ENCODE measurements at places on chromosomes 5 and 9.

DNA sequence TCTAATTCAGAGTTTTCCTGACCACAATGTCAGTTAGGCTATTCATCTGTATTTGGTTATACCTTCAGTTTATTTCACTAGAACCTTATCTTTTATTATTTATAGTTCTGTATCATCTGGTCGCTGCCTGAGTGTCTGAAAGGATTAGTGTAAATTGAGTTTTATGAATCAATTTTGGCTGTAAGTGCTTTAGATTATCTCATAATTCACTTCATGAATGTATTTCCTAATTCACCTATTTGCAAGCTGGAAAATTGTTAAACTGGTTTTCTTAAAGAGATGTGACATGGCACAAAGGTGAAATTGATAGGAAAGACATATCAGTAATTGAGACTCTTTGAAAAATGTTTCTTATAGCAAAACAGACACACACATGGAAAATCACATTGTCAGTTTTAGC lies 242.4 kb upstream of the ACO1 start:
- no peaks in the 10 kb centered on the region for H3K36me3 ChIP-seq
- H3K27ac ChIP-seq: no peak overlapping the region
- no peaks in the 10 kb centered on the region for H3K4me1 ChIP-seq
- no peaks in the 10 kb centered on the region for H3K27me3 ChIP-seq
- DNase-seq: no peak
- H3K4me3 ChIP-seq: no peak overlapping the region

DNA sequence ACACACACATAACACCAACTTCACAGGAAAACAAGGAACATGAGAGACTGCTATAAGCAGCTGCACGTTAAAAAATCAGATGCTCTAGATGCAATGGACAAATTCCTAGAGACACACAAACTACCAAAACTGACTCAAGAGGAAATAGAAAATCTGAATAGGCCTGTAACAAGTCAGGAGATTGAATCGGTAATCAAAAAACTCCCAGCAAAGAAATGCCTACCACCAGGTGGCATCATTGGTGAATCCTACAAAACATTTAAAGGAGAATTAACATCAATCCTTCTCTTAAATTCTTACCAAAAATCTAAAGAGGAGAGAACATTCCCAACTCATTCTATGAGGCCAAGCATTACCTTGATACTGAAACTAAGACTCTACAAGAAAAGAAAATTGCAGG lies 54.9 kb downstream of the NDST1 start:
- no peak overlapping the region for H3K4me3 ChIP-seq
- no peaks in the 10 kb centered on the region for H3K27me3 ChIP-seq
- peaks cover 3% of the 10 kb centered on the region for H3K4me1 ChIP-seq
- no peak for DNase-seq
- no peaks in the 10 kb centered on the region for H3K36me3 ChIP-seq
- H3K27ac ChIP-seq: no peak overlapping the region

DNA sequence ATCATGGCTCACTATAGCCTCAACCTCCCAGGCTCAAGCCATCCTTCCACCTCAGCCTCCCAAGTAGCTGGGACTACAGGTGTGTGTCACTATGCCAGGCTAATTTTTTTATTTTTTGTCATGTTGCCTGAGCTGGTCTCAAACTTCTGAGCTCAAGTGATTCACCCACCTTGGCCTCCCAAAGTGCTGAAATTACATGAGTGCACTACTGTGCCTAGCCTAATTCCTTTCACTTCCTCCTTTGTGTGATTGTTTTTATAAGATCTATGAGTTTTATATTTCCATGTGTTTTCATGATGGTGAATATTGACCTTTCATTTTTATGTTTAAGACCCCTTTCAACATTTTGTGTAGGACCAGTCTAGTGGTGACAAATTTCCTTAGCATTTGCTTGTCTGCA lies 55.2 kb upstream of the IL12B start:
- no peak overlapping the region for H3K4me3 ChIP-seq
- no peak for DNase-seq
- H3K27ac ChIP-seq: no peak overlapping the region
- H3K4me1 ChIP-seq: no peaks in the 10 kb centered on the region

DNA sequence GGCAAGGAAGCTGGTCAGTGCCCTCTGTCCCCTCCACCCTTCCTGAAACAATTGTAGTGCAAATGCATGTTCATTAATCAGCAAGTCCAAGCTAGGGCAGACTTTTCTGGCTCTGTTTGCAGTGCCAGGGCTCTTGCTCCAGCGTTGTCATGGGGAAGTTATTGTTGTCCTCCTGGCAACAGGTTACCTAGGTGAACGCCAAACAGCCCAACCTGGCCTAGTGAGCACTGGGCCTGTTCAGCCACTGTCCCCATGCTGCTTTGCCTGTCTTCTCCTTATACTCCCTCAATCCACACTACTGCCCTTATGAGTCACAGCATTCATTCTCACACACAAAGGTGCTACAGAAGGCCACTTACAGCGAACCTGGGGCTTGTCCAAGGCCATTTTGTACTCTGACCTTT lies 34.5 kb upstream of the GLIS3 start:
- DNase-seq: no peak
- H3K27me3 ChIP-seq: no peaks in the 10 kb centered on the region
- H3K36me3 ChIP-seq: no peaks in the 10 kb centered on the region
- H3K4me1 ChIP-seq: 0 out of 2 replicates have a peak, but pooled peaks cover 3% of the 10 kb centered on the region

GRCh38 chr9:91063471-91063870 lies 261.9 kb downstream of the SYK start:
- DNase-seq: no peak
- H3K4me3 ChIP-seq: no peak overlapping the region
- H3K4me1 ChIP-seq: no peaks in the 10 kb centered on the region
- H3K27ac ChIP-seq: no peak overlapping the region

DNA sequence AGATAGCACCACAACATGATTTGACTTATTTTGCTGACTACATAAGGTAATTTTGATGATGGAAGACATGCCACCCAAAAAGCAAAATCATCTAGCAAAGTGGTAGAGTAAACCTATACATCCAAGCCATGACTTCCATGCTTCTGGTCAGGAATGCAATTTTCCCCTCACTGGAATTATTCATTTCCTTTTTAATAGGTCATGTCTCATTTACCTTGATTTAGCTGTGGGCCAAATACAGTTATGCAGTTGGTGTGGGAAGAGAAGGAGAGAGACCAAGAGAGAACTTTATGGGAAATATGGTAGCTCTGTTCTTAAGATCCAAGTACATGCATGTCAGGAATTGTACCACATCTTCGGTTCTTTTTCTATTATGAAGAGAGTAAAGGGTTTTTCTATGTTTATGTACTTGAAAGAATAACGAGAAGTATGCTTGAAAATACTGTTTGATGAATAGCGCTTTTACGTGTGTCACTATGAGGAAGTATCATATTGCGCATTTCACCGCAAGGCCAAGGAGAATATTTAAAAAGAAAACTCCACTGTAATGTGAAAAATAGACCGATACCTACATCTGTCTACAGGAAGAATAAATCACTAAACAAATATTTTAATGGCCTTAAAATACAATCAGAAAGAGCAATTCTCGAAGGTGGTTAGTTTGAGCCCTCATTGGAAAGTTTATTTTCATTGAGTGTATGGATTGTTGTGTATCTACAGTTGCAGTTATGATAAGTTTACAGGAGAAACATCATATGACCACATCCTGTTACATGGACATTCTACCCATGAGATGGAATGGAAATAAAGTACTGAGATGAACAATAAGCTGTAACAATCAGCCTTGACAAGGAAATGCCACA lies 134.0 kb downstream of the FOXD1 start:
- no peak for DNase-seq
- peaks cover 34% of the 10 kb centered on the region for H3K27me3 ChIP-seq
- H3K36me3 ChIP-seq: no peaks in the 10 kb centered on the region
- H3K27ac ChIP-seq: no peak overlapping the region

GRCh38 chr5:137937994-137938750 lies 48.9 kb downstream of the PKD2L2 start:
- H3K4me1 ChIP-seq: no peaks in the 10 kb centered on the region
- no peaks in the 10 kb centered on the region for H3K27me3 ChIP-seq
- H3K36me3 ChIP-seq: peaks cover 31% of the 10 kb centered on the region
- H3K27ac ChIP-seq: no peak overlapping the region
- no peak overlapping the region for H3K4me3 ChIP-seq

DNA sequence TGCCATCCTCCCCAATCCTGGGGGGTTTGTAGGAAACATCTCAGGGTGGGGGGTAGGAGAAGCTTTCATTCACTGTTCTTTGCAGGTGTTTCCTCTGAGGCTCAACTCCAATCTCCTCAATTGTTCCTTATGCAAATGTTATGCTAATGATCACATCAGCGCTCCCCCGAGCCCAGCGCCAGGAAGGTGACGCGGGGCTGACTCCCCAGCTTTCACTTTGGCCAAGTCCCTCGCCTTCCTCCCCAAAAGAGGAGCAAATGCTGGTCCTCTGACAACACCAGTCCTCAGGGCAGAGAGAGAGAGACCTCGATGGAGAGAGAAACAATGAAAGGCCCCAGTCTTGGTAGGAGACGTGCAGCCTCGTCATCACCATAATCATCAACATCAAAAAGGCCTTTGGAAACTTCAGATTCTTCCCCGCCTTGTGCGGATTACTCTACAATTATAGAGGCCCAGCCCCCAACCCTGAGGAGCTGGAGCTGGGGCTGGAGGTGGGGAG lies 39.1 kb downstream of the PCDH1 start:
- no peaks in the 10 kb centered on the region for H3K27me3 ChIP-seq
- DNase-seq: peak; percentile 80

GRCh38 chr5:65061250-65061973 lies 292.7 kb downstream of the CWC27 start:
- no peak for DNase-seq
- H3K36me3 ChIP-seq: no peaks in the 10 kb centered on the region
- no peaks in the 10 kb centered on the region for H3K27me3 ChIP-seq

DNA sequence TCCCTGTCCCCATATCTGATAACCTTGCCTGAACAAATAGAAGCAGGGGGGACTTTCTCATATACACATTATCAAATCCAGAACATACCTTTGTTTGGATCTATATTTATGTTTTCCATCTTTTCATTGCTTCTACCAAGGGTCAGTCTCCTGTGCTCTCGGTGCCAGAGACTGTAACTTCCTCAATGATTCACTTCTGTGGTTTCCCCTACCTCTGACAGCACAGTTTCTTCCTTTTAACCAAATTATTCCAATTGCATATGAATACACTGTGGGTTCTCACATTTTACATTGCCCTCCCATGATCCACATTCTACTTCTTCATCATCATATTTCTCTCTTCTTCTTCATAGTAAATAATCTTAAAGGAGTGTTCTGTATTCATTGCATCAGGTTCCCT lies 32.2 kb downstream of the NMUR2 start:
- H3K27ac ChIP-seq: no peak overlapping the region
- no peaks in the 10 kb centered on the region for H3K36me3 ChIP-seq
- H3K27me3 ChIP-seq: no peaks in the 10 kb centered on the region
- DNase-seq: no peak
- H3K4me3 ChIP-seq: no peak overlapping the region

DNA sequence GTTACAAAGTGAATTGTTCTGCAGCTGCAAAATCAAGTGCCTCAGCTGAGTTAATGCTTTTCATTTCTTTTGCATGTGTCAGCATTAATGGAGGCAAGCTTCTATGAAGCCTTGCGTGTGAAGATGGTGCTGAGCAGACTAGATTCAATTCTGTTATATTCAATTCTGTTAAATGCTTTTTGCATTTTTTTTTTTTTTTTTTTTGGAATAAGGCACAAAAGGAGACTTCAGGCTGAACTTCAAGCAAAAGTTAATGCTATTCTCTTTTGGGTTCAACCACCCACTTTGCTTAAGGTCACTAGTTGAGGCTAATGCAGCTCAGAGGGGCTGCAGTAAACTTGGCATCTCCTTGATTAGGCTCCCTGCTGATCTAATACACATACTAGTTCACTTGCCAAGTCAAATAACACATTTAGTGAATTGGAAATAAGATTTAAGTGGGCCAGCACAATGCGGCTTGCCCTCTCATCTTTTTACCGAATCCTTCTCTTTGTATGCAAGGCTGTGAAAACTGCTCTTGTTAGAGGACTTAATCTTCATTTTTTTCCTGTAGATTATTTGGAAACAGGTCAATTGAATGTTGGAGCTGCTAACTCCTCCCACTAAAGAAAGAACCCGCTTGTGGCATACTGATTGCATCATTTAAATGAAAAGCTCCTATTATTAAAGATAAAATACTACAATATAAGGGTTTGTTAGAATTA lies 1020.2 kb downstream of the NR2F1-AS1 start:
- peak; percentile 38 for DNase-seq
- no peak overlapping the region for H3K27ac ChIP-seq
- H3K4me1 ChIP-seq: no peaks in the 10 kb centered on the region
- H3K27me3 ChIP-seq: no peaks in the 10 kb centered on the region
- no peak overlapping the region for H3K4me3 ChIP-seq

GRCh38 chr5:167833456-167833855 lies 458.0 kb upstream of the WWC1 start:
- no peak overlapping the region for H3K27ac ChIP-seq
- H3K4me3 ChIP-seq: no peak overlapping the region
- H3K27me3 ChIP-seq: no peaks in the 10 kb centered on the region
- DNase-seq: no peak

- H3K36me3 ChIP-seq: no peaks in the 10 kb centered on the region
- H3K27me3 ChIP-seq: no peaks in the 10 kb centered on the region
- H3K4me3 ChIP-seq: no peak overlapping the region
- no peaks in the 10 kb centered on the region for H3K4me1 ChIP-seq
These were observed 9.7 kb upstream of the SREK1 start for GRCh38 chr5:66134407-66134861.

DNA sequence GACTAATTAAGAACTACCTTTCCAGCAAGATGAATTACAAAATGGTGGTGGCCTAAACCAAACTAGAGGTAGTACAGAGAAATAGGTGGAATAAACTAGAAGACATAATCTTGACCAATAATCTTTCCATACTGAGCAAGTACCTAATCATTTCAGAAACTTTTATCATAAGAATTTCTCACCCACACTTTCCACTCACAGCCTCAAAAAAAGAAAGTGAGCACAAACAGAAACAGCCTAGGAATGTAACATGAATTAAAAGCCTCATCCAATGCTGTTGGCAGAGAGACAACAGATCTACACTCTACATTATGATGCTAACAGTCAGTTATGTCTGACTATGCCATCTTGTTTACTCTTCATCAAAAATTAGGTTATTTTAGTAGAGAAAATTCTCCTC lies 1.3 kb downstream of the RNF38 start:
- H3K36me3 ChIP-seq: 0 out of 2 replicates have a peak, but pooled peaks cover 3% of the 10 kb centered on the region
- no peak overlapping the region for H3K4me3 ChIP-seq
- H3K27me3 ChIP-seq: no peaks in the 10 kb centered on the region
- DNase-seq: no peak

GRCh38 chr5:38515092-38515491 lies 41.4 kb downstream of the LIFR start:
- H3K4me1 ChIP-seq: no peaks in the 10 kb centered on the region
- no peak overlapping the region for H3K27ac ChIP-seq
- H3K4me3 ChIP-seq: no peak overlapping the region
- no peak for DNase-seq
- H3K36me3 ChIP-seq: no peaks in the 10 kb centered on the region

GRCh38 chr5:151001436-151001835 lies 19.0 kb upstream of the GPX3 start:
- H3K27ac ChIP-seq: no peak overlapping the region
- no peaks in the 10 kb centered on the region for H3K27me3 ChIP-seq
- no peak overlapping the region for H3K4me3 ChIP-seq
- DNase-seq: peak; percentile 14
- H3K4me1 ChIP-seq: no peaks in the 10 kb centered on the region
- H3K36me3 ChIP-seq: no peaks in the 10 kb centered on the region

GRCh38 chr9:34988218-34989002 lies 1.1 kb upstream of the DNAJB5 start:
- no peaks in the 10 kb centered on the region for H3K27me3 ChIP-seq
- 0 out of 2 replicates have a peak overlapping the region, but pooled peaks have one; percentile 40 for H3K27ac ChIP-seq
- no peaks in the 10 kb centered on the region for H3K36me3 ChIP-seq
- H3K4me1 ChIP-seq: peaks cover 37% of the 10 kb centered on the region
